Pancreas (tissue), 10 donors: ENCODE measurements at places on chromosomes 12 and 14.
A peak's percentile ranks its signal among the peaks of the same experiment; 100 is the strongest.

GRCh38 chr12:4045786-4046494, 172.7 kb upstream of the PARP11 start:
- DNase-seq: no peak

GRCh38 chr14:90883197-90883596, 67.0 kb upstream of the TTC7B start:
- no peak for DNase-seq

- DNase-seq: peak; percentile 91
Measured at GRCh38 chr12:120324841-120325417, 2.6 kb downstream of the PLA2G1B start.

GRCh38 chr14:36315159-36315853, 5.1 kb downstream of the MBIP start:
- DNase-seq: no peak

- no peak for DNase-seq
Measured at GRCh38 chr14:68964300-68965093, 14.6 kb downstream of the ACTN1 start.

DNA sequence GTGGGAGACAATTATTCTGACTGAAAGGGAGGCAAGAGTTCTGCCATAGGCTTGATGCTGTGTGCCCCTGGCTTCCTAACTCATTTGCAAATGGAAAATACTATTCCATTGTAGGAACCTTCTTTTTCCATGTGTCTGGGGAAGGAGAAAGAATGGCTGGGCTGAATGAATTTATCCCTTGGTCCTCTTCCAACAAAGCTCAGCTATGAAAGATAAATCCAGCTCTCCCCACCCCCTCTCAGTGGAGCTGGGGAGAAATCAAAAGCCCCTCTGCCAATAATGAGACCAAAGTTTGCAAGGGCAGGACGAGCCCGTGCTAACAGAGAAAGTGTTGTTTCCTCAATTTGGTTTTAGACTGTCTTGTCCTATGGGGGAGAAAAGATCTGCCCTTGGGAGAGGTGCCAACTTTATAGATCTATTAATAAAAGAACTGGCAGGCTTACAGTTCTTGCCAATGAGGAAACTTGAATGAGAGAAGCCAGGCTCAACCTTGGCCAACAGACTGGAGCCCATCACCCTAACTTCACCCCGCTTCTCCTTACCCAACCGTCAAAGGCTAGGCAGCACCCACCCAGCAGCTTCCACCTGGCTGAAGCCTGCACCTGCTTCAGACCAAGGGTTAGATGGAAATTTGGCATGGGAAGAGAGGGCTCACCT, 8.9 kb upstream of the TCL1B start:
- DNase-seq: no peak

GRCh38 chr12:86091681-86092080, 164.5 kb downstream of the MGAT4C start:
- no peak for DNase-seq

- no peak for DNase-seq
Measured at GRCh38 chr12:56721216-56721615, 3.9 kb downstream of the NACA start.

DNA sequence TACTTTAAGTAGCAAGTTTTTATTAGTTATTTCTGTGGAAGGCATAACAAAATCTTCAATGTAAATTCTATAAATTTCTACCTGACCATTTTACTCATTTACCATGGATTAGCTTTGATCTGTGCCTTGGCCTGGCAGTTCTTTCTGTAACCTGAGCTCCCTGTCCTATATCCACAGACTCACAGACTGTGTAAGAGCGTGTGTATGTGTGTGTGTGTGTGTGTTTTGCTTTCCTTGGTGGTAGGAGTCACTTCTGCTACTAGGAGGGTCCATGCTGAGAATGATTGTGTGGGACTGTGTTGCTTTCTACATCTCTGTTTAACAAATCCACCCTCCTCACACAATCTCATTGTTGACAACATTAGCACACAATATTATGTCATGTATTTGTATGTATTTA, 221.2 kb upstream of the PELI2 start:
- no peak for DNase-seq

DNA sequence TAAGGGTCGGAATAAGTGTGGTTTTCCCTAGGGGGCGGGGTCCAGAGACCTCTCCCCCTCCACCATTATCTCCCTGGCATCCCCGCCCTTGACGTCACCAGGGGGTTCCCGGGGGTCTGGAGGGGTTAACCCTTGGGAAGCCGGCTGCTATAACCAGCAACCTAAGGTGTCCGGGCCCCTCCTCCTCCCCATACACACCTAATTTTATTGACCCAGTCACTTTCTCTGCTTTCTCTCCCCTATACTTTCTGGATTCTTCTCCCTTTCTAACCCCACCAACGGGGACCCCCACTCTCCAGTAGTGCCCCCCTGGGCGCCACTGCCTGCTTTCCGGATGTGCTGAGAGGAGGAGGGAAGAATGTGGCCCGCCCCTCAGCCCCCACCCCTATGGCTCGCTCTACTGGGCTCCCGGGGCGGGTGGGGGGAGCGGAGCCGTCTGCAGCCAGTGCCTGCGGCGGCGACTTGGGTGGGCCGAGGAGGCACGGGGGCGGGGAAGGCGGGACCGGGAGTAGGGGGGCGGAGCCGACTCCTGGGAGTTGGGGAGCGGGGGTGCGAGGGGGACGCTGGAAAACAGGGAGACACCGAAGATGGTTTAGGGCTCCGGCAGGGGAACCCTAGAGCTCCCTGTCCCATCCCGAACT, 1.8 kb downstream of the GLI1 start:
- DNase-seq: no peak

DNA sequence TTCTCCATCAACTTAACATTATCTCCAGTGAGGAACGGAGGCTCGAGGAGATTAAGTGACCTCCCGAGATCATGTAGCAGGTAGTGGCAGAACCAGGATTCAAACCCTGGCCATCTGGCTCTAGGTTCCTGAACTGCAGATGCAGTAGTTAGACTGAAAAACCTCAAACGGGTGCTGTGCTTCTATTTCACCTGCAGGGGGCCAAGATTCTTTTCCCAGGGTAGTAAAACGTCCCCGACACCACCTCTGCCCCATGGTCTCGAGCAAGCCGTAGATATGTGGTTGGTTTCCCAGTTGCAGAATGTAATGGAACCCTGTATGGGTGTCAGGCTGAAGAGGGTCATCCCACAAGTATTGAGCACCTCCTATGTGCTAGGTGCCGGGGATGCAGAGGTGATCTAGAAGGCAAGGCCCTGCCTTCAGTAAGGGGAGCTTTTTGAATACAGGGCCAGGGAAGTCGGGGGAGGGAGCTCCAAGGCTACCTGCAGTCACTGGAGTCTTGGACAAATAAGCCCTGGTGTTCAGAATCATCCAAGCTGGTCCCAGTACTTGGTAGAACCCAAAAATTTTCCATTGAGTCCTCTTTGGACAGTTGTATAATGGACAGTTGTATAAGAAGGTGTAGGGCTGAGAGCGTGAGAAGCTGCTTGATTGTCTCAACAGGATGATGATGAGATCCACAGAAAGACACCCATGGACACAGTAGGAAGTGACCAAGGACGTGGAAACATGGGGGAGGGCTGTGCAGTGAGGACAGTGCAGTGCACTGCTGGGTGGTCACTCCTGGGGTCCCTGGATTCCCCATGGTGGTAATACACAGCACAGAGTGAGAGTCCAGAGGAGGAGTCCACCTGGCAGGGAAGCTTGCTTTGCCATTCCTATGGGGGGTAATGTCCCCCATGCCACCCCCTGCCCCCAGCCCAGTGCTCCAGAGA, 197.2 kb downstream of the CHST11 start:
- no peak for DNase-seq

- no peak for DNase-seq
Measured at GRCh38 chr14:23751616-23752015, 115.5 kb downstream of the DHRS2 start.

GRCh38 chr12:122917507-122918121, 21.7 kb upstream of the VPS37B start:
- DNase-seq: peak; percentile 51

DNA sequence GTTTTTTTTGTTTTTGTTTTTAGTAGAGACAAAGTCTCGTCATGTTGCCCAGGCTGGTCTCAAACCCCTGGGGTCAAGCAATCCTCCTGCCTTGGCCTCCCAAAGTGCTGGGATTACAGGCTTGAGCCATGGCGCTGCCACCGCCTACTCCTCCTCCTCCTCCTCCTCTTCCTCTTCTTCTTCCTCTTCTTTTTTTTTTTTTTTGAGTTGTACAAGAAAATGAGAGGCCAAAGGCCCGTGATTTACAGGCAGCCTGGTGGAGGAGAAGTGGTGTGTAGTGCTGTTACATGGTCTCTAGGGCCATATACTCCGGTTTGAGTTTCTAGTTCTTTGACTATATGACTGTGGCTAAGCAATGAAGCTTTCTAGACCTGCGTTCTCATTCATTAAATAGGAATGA, 29.6 kb upstream of the SPPL3 start:
- DNase-seq: no peak

DNA sequence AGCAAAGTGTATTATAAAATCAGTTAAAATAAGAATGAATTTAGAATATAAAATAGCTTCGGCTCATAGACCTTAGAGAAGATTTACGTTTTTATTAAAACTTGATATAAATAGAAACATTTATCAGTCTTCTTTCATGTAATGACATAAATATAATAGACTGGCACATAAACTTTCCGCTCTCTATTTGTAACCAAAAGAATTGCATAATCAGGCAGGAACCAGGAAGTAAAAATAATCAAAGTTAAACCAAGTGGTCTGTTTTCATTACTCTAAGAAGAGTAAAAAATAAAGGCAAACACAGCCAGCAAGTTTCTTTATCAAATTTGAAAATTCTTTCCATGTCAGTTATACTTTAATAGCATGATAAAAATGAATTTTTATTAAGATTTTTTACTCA, 46.3 kb upstream of the ATP2A2 start:
- no peak for DNase-seq

GRCh38 chr12:10153271-10154144, 18.4 kb downstream of the OLR1 start:
- peak; percentile 77 for DNase-seq

GRCh38 chr12:1574865-1575259, 19.5 kb downstream of the FBXL14 start:
- DNase-seq: no peak

DNA sequence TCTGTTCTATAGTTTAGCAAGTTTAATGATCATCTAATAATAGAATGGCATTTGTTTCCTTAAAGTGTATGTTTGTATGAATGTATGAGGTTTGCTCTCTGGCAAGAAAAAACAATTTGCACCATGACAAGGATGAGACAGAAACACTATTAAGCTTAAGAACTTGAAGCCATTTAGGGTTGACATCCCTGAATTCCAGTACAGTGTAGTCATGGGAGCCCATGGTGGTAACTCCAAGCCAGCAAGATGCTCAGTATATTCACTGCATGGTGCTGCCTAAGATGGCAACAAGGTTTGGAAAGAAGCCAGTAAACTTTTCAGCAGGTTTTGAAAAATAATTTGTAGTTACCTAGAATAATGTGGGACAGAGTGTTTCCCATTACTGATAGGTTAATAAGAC, 158.6 kb downstream of the PRIMA1 start:
- no peak for DNase-seq

- no peak for DNase-seq
Measured at GRCh38 chr12:14239935-14240872, 125.3 kb upstream of the ATF7IP start.

- no peak for DNase-seq
Measured at GRCh38 chr12:16369156-16369555, 21.7 kb downstream of the MGST1 start.
